Upper lobe of left lung (tissue), 6 donors: ENCODE measurements at places on chromosomes 3 and 15. TPM values are rescaled to one million over a fixed set of nuclear protein-coding genes. Genes with fewer than 3 reads are reported as not detected.

GTF2E1 gene
- 17.9 TPM for total RNA-seq

EBLN2 gene
- total RNA-seq: 5.5 TPM

SLC28A1 gene
- total RNA-seq: not detected

ACKR2 gene
- not detected for total RNA-seq

SLC12A8 gene
- 34.6 TPM for total RNA-seq

HESX1 gene
- total RNA-seq: 1.1 TPM

XIRP1 gene
- total RNA-seq: 1.2 TPM

VWA5B2 gene
- total RNA-seq: not detected

ARRDC4 gene
- 40.5 TPM for total RNA-seq

ECE2 gene
- total RNA-seq: not detected

MYL3 gene
- 2.4 TPM for total RNA-seq

LSMEM2 gene
- not detected for total RNA-seq

PCYT1A gene
- total RNA-seq: 72.3 TPM

ARL14 gene
- not detected for total RNA-seq

DUOXA1 gene
- total RNA-seq: 168 TPM

EIF2B5 gene
- 34.5 TPM for total RNA-seq

DPPA2 gene
- not detected for total RNA-seq

PIK3CB gene
- 77.2 TPM for total RNA-seq

SERPINI2 gene
- total RNA-seq: 1.5 TPM

FAM227B gene
- total RNA-seq: not detected

PLA2G4D gene
- total RNA-seq: not detected

BLM gene
- 0.89 TPM for total RNA-seq

SATB1 gene
- total RNA-seq: 35.4 TPM

THSD4 gene
- total RNA-seq: 16.8 TPM

ARHGEF26 gene
- total RNA-seq: 109 TPM

ZNF619 gene
- total RNA-seq: 6.9 TPM

FAM174B gene
- total RNA-seq: 79.5 TPM

WDR93 gene
- total RNA-seq: 0.31 TPM
